ENCODE measurements at places on chromosomes 6 and 20.

- H3K4me1 ChIP-seq = no peaks in the 10 kb centered on the region
- no peaks in the 10 kb centered on the region for H3K36me3 ChIP-seq
Measured at GRCh38 chr20:44454306-44454963, 21.2 kb upstream of the TTPAL start.

DNA sequence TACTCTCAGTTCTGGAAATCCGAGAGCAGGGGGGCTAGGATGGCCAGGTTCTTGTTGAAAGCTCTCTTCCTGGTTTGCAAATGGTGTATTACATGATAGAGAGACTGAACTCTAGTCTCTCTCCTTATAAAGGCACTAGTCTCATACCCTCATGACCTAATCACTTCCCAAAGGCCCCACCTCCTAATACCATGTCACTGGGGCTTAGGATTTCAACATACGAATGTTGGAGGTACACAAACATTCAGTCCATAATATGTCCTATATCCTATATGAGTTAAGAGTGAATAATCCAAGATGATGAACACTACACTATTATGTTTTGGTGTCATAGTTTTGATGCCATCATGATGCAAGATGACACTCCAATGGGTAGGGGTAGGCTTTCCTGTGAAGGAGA, 20.0 kb upstream of the TXLNB start:
- H3K27ac ChIP-seq = no peak overlapping the region
- no peaks in the 10 kb centered on the region for H3K27me3 ChIP-seq
- H3K4me3 ChIP-seq = no peak overlapping the region
- no peak for DNase-seq
- peaks cover 6% of the 10 kb centered on the region for H3K4me1 ChIP-seq
- no peaks in the 10 kb centered on the region for H3K36me3 ChIP-seq

DNA sequence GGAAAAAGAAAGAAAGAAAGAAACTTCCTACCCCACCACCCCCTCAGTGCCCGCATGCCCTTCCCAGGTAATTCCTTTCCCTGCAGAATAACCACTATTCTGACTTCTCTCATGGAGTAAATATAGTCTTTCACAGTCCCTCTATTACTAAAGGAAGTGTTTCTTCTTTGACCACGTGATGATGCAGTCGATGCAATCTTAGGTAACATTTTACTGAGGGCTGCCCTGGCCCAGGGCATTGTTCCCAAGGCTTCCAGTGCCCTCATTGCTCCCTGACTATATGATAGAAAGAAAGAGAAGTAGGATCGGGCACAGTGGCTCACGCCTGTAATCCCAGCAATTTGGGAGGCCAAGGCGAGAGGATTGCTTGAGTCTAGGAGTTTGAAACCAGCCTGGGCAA, 29.1 kb downstream of the ARHGAP40 start:
- H3K36me3 ChIP-seq = no peaks in the 10 kb centered on the region
- DNase-seq = no peak
- no peak overlapping the region for H3K27ac ChIP-seq
- no peak overlapping the region for H3K4me3 ChIP-seq
- H3K27me3 ChIP-seq = peaks cover 39% of the 10 kb centered on the region

GRCh38 chr20:8221887-8222419, 89.9 kb downstream of the PLCB1 start:
- H3K4me3 ChIP-seq = no peak overlapping the region
- no peaks in the 10 kb centered on the region for H3K4me1 ChIP-seq
- DNase-seq = no peak
- H3K27ac ChIP-seq = no peak overlapping the region
- no peaks in the 10 kb centered on the region for H3K36me3 ChIP-seq

- no peak overlapping the region for H3K4me3 ChIP-seq
- no peak for DNase-seq
- no peak overlapping the region for H3K27ac ChIP-seq
- no peaks in the 10 kb centered on the region for H3K36me3 ChIP-seq
Measured at GRCh38 chr20:958936-959815, 42.9 kb downstream of the RSPO4 start.

GRCh38 chr6:154166140-154166539, 127.1 kb downstream of the OPRM1 start:
- peaks cover 32% of the 10 kb centered on the region for H3K36me3 ChIP-seq
- H3K27me3 ChIP-seq = no peaks in the 10 kb centered on the region
- H3K4me3 ChIP-seq = no peak overlapping the region
- no peak for DNase-seq
- no peak overlapping the region for H3K27ac ChIP-seq

DNA sequence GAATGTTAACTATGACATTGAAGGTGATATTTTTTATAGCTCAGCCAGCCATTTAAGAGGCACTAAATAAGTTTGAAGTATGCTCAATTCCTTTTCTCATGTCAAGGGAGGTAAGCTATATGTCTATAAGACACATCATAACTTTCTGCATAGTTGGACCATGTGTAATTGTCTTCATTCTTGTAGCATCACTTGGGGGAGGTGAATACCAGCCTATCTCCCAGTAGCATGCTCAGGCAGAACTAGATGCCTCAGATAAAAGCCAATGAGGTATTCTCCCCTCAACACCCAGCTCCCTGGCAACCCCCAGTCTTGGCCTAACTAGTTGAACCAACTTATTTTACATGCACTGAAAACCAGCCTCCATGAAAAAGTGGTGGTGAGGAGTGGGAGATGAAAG, 158.3 kb upstream of the JAG1 start:
- H3K27ac ChIP-seq = no peak overlapping the region
- no peaks in the 10 kb centered on the region for H3K36me3 ChIP-seq
- H3K4me1 ChIP-seq = no peaks in the 10 kb centered on the region
- no peak overlapping the region for H3K4me3 ChIP-seq
- H3K27me3 ChIP-seq = no peaks in the 10 kb centered on the region

DNA sequence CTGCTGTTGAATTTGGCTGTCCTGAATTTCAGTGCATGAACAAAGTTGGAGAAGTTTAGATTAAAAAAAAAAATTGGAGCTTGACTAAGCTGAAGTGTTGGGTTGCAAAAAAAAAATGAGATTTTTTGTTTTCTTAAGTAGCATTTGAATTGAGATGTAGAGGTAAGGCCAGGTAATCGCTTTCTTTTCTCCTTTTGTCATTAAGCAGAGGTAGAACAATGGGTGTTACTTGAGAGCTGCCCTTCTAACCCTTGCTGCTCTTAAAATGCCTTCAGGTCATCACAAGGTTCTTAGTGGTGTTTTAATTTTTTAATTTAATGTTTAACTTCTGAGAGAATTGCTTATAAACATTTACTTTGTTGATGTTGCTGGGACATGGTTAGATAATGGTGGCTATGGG, 84.1 kb upstream of the PRDM1 start:
- H3K27ac ChIP-seq = no peak overlapping the region
- peaks cover 47% of the 10 kb centered on the region for H3K27me3 ChIP-seq
- no peaks in the 10 kb centered on the region for H3K4me1 ChIP-seq
- H3K4me3 ChIP-seq = no peak overlapping the region
- peaks cover 1% of the 10 kb centered on the region for H3K36me3 ChIP-seq

DNA sequence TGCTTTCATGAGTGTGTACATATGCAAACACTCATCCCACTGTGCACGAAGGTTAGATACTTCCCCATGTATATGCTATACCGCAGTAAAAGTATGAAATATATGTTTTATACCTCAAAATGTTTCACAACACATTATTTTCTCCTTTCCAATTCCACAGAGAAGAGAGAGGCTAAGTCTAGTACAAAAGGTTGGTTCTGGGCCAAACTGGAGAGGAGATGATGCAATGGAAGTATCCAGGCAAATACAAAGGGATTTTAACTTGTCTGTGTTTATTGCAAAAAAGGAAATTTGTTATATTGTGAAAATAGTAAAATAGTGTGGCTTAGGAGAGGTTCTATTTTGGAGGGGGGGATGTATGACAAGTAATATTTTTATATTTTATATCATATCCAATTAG, 112.6 kb downstream of the PLCB1 start:
- no peak overlapping the region for H3K27ac ChIP-seq
- no peaks in the 10 kb centered on the region for H3K27me3 ChIP-seq
- H3K36me3 ChIP-seq = no peaks in the 10 kb centered on the region
- no peak for DNase-seq

DNA sequence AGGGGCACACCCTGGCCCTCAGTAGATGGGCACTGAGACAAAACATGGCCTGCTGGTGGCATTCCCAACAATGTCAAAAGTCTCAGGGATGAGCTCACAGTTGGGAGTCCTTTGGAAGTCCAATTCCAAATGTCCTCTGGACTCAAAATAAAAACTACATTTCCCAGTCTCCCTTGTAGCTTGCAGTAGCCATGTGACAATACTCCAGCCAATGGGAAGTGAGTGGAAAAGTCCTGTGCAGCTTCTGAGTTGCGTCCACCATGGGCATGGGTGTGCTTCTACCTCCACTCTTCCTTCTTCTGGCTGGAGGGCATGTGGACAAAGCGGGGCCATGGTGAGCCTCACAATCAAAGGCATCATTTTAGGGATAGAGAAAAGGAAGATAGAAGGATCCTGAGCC, 5.8 kb upstream of the ADAM33 start:
- DNase-seq = no peak
- H3K27me3 ChIP-seq = peaks cover 59% of the 10 kb centered on the region
- no peak overlapping the region for H3K4me3 ChIP-seq
- H3K27ac ChIP-seq = no peak overlapping the region

DNA sequence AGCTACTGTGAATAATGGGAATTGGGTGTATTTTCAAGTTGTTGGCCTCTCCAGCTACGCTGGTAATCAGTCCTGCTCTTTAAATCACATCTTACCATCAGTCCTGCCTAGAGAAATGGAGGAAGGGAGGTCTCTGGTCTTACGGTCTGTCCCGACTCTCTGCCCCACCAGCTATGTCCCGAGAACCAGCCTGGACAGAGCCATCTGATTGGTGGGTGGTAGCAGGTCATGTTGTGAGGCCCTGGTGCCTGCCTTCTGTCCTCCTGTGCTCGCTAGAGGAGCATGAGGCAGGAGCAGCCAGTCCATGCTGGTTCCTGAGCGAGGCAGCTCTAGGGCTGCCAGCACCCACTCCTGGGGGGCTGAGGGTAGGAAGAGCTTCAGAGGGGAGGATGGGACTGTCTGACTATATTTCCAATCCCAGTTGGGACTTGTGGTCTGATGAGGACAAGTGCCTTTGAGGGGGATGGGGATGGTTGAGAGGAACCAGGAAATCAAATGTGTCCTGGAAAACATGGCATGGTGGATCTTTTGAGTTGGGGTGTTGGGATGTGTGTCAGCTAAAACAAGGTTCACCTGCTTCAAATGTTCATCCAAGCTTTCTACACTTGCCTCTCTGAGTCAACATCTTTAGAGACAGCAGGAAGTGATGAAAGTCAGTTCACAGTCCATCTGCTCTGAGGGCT, 33.0 kb downstream of the SYNJ2 start:
- peaks cover 25% of the 10 kb centered on the region for H3K36me3 ChIP-seq
- peaks cover 48% of the 10 kb centered on the region for H3K4me1 ChIP-seq
- H3K4me3 ChIP-seq = no peak overlapping the region
- peak overlapping the region; percentile 21 for H3K27ac ChIP-seq
- H3K27me3 ChIP-seq = no peaks in the 10 kb centered on the region

GRCh38 chr20:3237011-3237957, 1.7 kb downstream of the SLC4A11 start:
- H3K27ac ChIP-seq = no peak overlapping the region
- H3K4me1 ChIP-seq = peaks cover 14% of the 10 kb centered on the region
- H3K27me3 ChIP-seq = peaks cover 78% of the 10 kb centered on the region
- no peak for DNase-seq

DNA sequence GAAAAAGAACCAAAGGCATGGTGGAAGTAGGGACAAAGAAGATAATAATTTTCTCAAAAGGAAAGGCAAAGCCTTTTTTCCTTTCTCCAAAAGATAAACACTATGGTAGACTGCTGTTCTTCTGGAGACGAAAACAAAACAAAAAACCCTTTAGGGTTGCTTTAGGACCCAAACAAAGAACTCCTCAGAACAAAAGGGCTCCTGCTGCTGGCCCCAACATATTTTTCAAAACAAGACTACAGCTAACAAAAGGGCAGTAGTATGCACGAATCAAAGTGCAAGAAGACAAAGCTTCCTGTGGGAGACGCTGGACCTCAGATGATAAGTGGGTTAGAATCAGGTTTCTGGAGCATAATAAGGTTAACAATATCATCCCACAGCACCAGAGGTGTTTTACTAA, 15.8 kb downstream of the NCOA5 start:
- H3K36me3 ChIP-seq = peaks cover 18% of the 10 kb centered on the region
- DNase-seq = no peak
- H3K4me1 ChIP-seq = peaks cover 2% of the 10 kb centered on the region

- H3K4me3 ChIP-seq = no peak overlapping the region
- H3K27ac ChIP-seq = no peak overlapping the region
- DNase-seq = no peak
Measured at GRCh38 chr6:83808926-83809325, 44.2 kb upstream of the RIPPLY2 start.

- no peaks in the 10 kb centered on the region for H3K36me3 ChIP-seq
- no peak overlapping the region for H3K27ac ChIP-seq
- H3K27me3 ChIP-seq = peaks cover 4% of the 10 kb centered on the region
- no peak for DNase-seq
- H3K4me1 ChIP-seq = peaks cover 3% of the 10 kb centered on the region
- H3K4me3 ChIP-seq = no peak overlapping the region
Measured at GRCh38 chr6:45965007-45965406, 50.7 kb downstream of the CLIC5 start.

DNA sequence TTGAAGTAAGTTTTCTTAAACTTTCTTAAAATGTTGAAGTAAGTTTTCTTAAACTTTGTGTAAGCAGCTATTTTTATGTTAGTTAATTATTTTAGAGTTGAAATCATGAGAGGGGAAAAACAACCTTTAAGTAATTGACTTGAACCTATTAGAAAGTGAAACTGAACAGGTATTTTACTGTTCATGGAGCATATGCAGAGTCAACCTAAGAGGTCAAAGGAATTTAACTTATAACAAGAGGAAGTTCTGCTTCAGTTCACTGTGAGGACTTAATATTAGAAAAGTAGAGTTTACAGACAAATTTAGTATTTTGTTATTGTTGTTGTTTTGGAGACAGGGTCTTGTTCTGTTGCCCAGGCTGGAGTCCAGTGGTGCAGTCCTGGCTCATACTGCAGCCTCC, 38.0 kb downstream of the CDYL start:
- H3K27me3 ChIP-seq = no peaks in the 10 kb centered on the region
- peaks cover 8% of the 10 kb centered on the region for H3K4me1 ChIP-seq
- H3K27ac ChIP-seq = no peak overlapping the region
- no peaks in the 10 kb centered on the region for H3K36me3 ChIP-seq
- H3K4me3 ChIP-seq = no peak overlapping the region

DNA sequence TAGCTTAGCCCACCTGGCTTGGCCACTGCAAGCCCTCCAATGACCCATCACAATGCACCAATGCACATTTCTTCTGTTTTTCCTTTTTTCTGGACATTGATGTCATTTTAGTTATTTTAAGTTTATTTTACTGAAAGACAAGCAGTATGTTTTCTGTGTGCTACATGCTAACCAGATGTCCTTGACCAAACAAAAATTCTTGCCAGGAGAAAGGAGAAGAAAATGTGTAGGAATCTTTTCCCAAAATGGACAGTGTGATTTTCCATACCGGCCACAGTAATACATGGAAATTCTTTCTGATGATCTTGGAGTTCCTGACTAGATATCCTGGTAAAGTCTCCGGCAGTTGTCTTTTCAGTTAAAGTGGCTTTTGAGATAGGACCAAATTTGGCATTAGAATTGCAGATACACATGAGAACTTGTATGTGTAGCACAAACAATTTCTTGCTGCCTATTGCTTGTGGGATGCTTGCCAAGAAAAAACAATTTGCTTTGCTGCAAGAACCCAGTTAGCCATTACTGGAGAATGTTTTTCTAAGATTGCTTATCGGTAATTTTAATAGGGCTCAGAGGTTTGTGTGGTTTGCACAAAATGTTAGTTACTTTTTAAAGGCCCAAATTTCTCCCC, 696.5 kb upstream of the CITED2 start:
- no peaks in the 10 kb centered on the region for H3K27me3 ChIP-seq
- H3K4me1 ChIP-seq = no peaks in the 10 kb centered on the region
- H3K36me3 ChIP-seq = no peaks in the 10 kb centered on the region
